ENCODE measurements at places on chromosomes 3 and 15.

- DNase-seq: no peak
Observed at GRCh38 chr3:172705170-172705569, 5.7 kb downstream of the NCEH1 start.

- DNase-seq: no peak
Observed at GRCh38 chr3:194082743-194083636, 53.0 kb upstream of the HES1 start.

- DNase-seq: no peak
Observed at GRCh38 chr3:113454630-113455029, 13.3 kb upstream of the CFAP44 start.

DNA sequence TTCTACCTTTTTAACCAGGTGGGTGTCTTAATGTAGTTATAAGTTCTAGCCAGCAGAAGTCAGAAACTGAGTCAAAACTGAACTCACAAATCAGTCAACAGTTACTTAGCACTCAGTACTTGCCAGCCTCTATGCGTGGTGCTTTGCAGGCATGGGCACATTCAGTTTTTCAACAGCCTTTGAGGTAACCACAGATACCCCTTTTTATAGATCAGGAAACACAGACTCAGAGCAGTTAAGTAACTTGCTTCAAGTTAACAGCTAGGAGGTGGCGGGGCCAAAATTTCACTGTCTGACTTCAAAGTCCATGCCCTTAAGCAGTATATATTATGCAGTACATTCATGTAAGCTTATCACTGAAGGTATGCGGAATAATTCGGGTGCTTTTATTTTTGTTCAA is 139.4 kb downstream of the FHIT start:
- no peak for DNase-seq

DNA sequence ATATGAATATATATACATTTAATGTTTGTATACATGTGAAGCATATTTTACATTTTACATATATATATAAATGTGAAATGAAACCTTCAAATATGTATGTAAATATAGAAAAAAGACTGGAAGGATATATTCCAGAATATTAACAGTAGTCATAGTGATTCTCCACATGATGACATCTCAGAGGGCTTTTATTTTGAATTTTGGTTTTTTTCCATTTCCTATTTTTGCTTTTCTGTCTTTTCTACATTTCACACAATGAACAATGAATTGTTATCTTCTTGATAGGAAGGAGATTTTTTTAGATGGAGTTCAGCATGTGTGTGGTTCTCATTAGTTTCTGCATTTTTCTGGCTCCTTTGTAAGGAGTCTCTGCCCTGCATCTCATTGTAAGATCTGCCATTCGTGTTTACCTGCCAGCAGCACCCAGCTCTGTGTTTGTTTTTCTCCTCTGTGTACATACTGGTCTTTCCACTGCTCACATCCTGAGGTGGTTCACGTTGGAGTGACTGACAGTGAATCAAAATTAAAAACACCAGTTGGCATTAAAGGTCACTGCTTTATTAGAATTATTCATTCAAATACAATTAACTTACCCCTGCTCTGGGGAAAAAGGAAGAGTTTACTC is 425.3 kb upstream of the MDFIC2 start:
- DNase-seq: no peak

- no peak for DNase-seq
Observed at GRCh38 chr3:45907769-45908705, 21.7 kb downstream of the CCR9 start.

- peak; percentile 51 for DNase-seq
Observed at GRCh38 chr15:77418966-77419835, 703 bp downstream of the PEAK1 start.

- no peak for DNase-seq
Observed at GRCh38 chr15:69987492-69988489, 109.9 kb downstream of the TLE3 start.

GRCh38 chr3:57127891-57128518 is 37.1 kb downstream of the IL17RD start:
- DNase-seq: no peak

DNA sequence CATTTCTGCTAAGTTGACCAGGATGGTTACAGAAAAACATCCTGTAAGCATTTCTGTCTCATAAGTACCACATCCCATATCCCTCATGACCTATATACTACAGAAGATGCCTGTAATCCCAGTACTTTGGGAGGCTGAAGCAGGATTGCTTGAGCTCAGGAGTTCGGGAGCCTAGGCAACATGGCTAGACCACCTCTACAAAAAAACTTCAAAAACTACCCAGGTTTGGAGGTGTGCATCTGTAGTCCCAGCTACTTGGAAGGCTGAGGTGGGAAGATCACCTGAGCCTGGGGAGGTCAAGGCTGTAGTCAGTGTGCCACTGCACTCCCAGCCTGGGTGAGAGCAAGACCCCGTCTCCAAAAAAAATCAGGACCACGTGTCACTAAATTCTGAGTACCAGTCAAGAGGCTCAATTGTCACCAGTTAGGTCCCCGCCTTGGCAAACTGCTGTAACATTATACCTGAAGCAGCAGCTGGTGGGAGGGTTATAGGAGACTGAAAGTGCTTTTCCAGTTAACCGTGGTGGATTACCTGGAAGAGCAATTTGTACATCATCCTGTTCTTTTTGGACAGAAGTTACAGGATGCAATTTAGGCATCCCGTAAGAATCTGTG is 6.2 kb downstream of the RPL32 start:
- no peak for DNase-seq

DNA sequence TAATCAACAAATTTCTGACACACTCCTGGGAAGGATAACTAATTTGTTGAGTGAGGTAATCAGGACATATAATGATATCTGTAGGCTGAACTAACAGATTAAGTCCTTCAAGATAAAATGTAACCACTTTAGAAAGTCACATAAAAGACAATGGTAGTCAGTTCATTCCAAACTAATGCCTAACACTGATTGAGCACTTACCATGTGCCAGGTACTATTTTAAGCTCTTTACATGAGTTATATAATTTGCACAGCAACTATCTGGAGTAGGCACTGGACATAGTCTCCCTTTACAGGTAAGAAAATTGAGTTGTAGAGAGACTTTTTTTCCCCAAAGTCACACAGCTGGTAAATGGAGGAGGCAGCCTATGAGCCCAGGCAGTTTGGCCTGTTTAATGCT is 211.2 kb upstream of the CFAP20DC start:
- no peak for DNase-seq

DNA sequence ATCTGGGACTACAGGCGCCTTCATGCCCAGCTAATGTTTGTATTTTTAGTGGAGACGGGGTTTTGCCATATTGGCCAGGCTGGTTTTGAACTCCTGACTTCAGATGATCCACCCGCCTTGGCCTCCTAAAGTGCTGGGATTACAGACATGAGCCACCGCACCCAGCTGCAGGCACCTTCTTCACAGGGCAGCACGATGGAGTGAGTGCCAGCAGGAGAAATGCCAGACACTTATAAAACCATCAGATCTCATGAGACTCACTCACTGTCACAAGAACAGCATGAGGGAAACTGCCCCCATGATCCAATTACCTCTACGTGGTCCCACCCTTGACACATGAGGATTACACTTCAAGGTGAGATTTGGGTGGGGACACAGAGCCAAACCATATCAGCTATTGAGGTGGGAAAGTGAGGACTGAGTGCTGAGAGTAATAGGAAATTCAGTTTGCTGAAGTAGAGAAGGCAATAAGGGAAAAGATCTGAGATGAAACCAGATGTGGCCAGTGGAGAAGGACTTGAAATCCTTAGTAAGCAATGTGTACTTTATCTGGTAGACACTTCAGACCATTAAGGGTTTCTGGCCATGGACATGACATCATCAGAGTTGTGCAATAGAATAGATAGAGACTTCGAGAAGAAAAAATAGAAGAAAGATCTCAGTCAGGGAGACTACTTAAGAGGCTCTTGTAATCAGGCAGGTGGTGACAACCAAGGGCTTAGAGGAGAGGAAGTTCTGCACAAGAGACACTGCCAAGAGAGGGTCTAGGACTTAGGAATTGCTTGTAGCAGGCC is 18.1 kb upstream of the ATP13A5 start:
- no peak for DNase-seq

GRCh38 chr3:182330646-182331045 is 462.7 kb upstream of the ATP11B start:
- no peak for DNase-seq

GRCh38 chr3:16723978-16724377 is 118.8 kb upstream of the DAZL start:
- no peak for DNase-seq

- DNase-seq: no peak
Observed at GRCh38 chr15:98791046-98791701, 142.8 kb downstream of the IGF1R start.

DNA sequence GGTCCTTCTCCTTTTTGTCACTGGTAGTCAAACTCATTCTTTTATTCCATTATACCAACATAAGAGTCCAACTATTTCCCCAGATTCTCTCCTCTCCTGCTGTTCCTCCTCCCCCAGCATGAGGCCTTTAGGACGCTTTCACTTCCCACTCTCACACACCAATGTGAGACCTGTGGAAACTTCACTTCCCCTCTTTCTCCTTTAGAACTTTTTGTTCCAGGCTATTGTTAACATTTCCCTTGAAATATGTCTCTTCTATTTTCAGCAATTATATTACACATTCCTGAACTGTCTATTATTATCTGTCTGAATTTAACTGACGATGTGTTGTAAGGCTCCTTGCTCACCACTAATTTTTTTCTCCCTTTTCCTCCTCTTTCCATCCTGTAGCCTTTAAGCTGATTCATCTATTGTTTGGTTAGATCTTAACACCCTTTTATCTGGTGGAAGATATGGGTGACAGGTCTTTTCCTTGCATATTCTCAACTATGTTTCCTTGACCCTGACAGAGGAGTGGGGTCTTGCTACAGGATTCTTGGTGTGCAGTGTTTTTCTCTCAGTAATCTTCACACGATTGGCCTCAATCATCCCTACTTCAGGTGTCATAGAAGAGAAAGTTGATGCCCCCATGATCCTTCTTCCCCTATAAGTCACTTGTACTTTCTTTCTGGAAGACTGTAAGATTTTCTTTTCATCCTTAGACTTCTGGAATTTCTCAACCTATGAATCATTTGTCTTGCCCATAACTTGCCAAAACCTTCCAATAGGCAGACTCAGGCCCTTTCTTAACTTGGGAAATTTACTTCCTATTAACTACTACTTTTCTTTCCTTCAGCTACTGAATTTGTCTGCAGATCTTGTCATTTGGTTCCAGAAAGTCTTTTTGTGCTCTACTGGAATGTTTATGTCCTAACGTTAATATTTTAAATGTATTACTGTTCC is 5.9 kb downstream of the CYP19A1 start:
- no peak for DNase-seq

DNA sequence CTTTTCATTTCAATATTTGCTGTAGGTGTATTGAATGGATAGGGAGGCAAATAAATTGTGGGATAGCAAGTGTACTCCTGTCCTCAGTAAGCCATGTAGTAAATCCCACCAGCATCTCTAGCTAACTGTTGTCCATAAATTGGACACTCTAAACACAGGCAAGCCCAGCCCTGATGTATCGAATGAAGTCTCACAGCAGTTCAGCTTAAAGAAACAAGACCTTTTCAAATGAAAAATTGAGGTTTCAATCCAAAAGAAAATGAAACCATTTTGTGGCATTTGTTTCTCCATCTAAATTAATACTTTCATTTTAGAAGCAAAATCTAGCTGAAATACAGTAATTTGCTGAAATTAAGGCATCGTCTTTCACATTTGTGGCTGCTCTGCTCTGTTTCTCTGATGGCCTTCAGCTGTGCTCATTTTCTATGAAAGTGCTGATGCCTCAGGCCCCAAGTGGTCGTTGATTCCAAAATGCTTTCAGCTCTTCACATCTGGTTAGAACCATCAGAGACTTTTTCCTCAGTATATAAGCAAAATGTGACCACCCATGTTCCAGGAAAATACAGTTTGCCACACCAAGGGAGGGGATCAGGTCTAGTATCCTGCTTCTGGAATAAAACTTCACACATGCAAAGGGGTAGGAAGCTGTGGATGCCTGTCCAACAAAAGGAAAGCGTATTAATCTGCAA is 245.0 kb downstream of the ZMAT3 start:
- DNase-seq: no peak

DNA sequence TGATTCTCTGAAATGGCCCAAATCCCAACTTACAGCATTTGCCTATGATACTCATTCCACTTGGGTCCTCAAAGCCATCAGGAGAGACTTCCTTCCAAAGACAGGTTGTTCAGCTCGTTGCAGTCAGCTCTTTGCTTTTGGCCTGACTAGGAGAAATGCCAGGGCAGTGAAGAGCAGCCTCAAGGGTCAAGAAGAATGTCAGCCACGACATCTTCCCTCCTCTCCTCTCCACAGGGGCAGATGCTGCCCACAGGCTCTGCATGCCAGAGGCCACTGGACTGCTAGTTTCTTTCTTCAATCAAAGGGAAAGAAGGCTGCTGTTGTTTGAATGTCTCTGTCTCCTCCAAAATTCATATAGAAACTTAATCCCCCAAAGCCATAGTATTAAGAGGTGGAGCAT is 201.7 kb upstream of the PFN2 start:
- no peak for DNase-seq

DNA sequence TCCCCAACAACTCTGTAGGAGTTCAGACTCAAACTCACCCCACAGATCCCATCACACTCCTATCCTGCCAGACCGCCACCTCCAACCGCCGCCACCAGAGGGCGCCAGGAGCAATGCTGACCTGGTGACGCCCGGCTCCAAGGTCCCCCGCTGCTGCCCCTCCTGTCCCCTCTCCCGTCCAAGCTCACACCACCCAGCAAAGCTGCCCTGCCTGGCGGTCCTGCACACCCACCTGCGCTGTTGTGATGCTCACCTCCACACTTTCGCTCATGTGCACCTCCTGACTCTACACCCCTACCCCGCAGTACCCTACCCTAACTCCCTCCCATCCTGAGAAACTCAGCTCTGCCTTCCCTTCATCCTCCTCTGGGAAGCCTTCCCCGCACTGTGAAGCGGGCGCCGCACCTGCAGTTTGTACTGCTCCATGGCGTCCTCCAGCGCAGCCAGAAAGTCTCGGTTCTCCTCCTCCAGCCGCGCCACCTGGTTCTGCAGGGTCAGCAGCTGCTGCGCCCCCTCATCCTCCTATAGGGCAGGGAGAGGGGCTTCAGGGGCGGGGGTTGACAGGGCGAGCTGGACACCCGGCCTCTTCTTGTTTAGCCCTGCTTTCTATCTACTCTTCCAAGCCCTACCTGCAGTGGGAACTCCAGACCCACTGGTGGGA is 7.9 kb downstream of the KIF7 start:
- DNase-seq: peak; percentile 67

DNA sequence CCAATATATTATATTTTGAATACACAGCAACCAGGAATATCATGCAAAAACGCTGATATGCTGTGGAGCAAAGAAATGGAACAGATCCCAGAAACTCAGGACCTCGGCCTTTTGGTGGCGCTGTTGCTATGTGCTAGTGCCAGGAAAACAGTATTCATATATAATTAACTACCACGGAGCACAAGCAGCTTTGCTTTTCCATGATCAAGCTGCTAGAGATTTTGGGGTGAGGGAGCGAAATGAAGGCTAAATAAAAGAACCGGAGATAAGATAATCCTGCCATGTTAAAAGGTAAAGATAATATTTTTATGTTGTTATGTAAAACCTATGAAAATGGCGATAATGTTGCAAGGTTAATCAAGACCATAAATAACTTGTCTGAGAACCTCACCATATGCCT is 157.7 kb upstream of the FAM3D start:
- DNase-seq: peak; percentile 6

Data from activated T-cell treated with anti-CD3 and anti-CD28 coated beads for 48 hours (primary cell).